HCT116 (cell line): ENCODE measurements at places on chromosomes 3 and 15. TPM values are rescaled to one million over a fixed set of nuclear protein-coding genes. Genes with fewer than 3 reads are reported as not detected.

SKOR1 gene
- 0.81 TPM for total RNA-seq

DNA sequence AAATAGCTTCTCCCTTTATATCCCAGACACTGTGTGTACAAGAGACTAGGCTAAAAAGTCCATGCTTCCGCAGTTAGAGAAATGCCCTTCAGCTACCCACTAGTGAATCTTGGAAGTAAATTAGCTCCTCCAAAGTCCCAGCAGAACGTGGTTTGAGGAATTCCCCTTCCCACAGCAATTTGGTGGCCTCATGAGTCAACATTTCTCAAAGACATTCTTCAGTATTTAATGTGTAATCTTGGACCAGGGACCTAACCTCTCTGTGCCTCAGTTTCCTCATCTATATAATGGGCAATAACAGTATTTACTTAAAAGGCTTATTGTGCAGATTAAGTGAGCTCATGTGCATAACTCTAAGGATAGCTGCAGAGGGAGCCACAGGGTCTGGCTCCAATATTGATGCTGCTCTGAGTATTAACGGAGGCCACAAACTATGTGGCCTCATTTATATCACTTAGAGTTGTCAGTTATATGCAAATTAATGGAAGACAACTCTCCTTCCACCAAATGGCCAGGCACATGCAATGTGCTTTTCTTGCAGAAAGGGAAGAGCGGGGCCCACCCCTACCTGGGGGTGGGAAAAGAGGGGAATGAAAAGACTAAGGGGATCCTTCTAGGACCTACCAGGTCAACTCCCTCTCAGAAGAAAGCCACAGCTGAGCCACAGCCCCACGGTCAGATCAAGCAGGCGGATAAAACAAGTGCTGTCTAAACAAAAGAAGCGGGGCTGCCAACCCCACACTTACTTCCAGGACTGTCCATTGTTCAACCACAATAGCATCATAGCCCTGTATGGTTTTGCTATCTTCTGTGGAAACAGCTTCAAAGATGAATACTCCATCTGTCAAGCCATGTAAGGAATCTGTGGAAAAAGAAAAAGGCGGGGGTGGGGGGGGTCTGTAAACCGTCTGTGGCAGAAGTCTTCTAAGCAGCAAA, 92.4 kb downstream of the OXNAD1 start:
- H3K27ac ChIP-seq = no peak overlapping the region
- no peaks in the 10 kb centered on the region for H3K27me3 ChIP-seq
- no peaks in the 10 kb centered on the region for H3K36me3 ChIP-seq
- H3K4me1 ChIP-seq = no peaks in the 10 kb centered on the region
- H3K4me3 ChIP-seq = no peak overlapping the region
- DNase-seq = no peak

- no peak overlapping the region for H3K27ac ChIP-seq
- no peak for DNase-seq
- H3K4me3 ChIP-seq = no peak overlapping the region
- H3K27me3 ChIP-seq = no peaks in the 10 kb centered on the region
- no peaks in the 10 kb centered on the region for H3K4me1 ChIP-seq
Measured at GRCh38 chr3:61928776-61929314, 367.5 kb downstream of the PTPRG start.

DNA sequence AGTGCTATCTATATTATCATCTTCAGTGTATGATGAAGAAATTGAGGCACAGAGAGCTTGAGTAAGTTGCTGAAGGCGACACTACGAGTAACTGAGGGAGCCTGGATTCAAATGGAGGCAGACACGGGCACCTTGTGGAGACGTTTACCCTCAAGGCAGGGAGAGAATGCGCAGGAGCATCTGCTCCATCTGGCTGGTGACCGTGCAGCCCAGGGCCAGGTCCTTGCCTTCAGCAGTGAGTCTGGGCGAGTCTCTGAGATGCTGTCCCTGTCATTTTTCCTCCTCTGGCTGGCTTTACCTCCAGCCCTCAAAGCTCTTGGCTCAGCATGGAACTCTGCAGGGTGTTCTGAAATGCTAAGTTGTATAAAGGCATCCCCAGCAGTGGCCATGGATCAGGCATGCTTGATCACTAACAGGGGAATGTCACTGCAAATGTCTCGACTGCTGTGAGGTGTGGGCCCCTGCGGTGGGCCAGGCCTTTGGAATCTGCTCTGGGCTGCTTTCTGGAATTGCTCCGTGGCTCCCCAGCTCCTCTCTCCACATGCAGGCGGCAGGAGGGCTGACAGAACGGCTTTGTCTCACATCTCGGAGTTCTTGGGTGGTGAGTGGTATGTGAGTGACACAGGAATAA, 19.7 kb downstream of the SPSB4 start:
- H3K4me1 ChIP-seq = no peaks in the 10 kb centered on the region
- no peak overlapping the region for H3K4me3 ChIP-seq
- H3K27ac ChIP-seq = no peak overlapping the region
- H3K27me3 ChIP-seq = no peaks in the 10 kb centered on the region
- no peaks in the 10 kb centered on the region for H3K36me3 ChIP-seq
- DNase-seq = no peak

DNA sequence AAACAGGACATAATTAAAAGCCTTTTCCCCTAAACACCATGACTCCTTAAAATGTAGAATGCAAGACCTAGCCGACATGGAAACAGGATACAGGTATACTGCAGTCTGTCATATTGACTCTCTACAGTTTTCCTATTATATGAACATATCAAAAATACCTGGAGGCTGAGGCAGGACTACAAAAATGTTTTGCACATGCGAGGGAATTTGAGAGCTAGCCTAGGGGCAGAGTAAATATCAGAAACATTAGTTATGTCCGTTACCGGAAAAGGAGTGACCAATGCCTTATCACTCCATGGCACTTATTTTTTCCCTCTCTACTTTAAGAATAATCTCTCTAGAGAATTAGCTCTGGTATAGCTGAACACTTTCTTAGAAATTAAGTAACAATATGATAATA, 732.3 kb downstream of the TUSC7 start:
- H3K4me3 ChIP-seq = no peak overlapping the region
- H3K27ac ChIP-seq = no peak overlapping the region
- H3K36me3 ChIP-seq = no peaks in the 10 kb centered on the region
- no peak for DNase-seq

- DNase-seq = no peak
- H3K27ac ChIP-seq = no peak overlapping the region
- H3K36me3 ChIP-seq = no peaks in the 10 kb centered on the region
- H3K4me1 ChIP-seq = no peaks in the 10 kb centered on the region
- H3K4me3 ChIP-seq = no peak overlapping the region
Measured at GRCh38 chr3:64627471-64628321, 60.1 kb downstream of the ADAMTS9 start.

- no peaks in the 10 kb centered on the region for H3K27me3 ChIP-seq
- DNase-seq = no peak
- H3K4me3 ChIP-seq = no peak overlapping the region
- H3K36me3 ChIP-seq = no peaks in the 10 kb centered on the region
Measured at GRCh38 chr3:5115506-5116162, 6.5 kb upstream of the ARL8B start.

DNA sequence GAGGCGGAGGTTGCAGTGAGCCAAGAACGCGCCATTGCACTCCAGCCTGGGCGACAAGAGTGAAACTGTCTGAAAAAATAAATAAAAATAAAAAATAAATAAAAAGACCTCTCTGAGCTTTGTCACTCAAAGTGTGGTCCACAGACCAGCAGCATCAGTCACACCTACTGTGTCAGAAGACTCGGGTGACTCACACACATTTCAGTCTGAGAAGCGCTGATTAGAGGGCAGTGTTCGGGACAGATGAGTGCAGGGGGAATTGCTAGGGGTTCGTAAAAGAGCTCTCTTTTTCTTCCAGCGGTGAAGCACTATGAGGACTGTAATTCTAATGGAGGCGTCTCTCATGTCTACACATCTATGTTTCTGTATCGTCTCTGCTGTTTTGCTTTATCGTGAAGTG, 5.7 kb downstream of the PODXL2 start:
- H3K36me3 ChIP-seq = no peaks in the 10 kb centered on the region
- no peaks in the 10 kb centered on the region for H3K27me3 ChIP-seq
- no peak for DNase-seq
- H3K27ac ChIP-seq = no peak overlapping the region
- no peaks in the 10 kb centered on the region for H3K4me1 ChIP-seq
